ENCODE measurements at places on chromosomes 7 and 10. TPM values are rescaled to one million over a fixed set of nuclear protein-coding genes. Genes with fewer than 3 reads are reported as not detected.

- peaks cover 3% of the 10 kb centered on the region for H3K27me3 ChIP-seq
- peaks cover 3% of the 10 kb centered on the region for H3K4me1 ChIP-seq
- DNase-seq = no peak
- H3K4me3 ChIP-seq = no peak overlapping the region
Observed at GRCh38 chr10:35712486-35712885, 70.4 kb upstream of the FZD8 start.

Gene CYP26A1
- 0.49 TPM for total RNA-seq

- H3K4me3 ChIP-seq = no peak overlapping the region
- no peaks in the 10 kb centered on the region for H3K36me3 ChIP-seq
- H3K4me1 ChIP-seq = peaks cover 16% of the 10 kb centered on the region
- DNase-seq = no peak
- no peaks in the 10 kb centered on the region for H3K27me3 ChIP-seq
Observed at GRCh38 chr10:11015446-11015934, 2.2 kb upstream of the CELF2 start.

DNA sequence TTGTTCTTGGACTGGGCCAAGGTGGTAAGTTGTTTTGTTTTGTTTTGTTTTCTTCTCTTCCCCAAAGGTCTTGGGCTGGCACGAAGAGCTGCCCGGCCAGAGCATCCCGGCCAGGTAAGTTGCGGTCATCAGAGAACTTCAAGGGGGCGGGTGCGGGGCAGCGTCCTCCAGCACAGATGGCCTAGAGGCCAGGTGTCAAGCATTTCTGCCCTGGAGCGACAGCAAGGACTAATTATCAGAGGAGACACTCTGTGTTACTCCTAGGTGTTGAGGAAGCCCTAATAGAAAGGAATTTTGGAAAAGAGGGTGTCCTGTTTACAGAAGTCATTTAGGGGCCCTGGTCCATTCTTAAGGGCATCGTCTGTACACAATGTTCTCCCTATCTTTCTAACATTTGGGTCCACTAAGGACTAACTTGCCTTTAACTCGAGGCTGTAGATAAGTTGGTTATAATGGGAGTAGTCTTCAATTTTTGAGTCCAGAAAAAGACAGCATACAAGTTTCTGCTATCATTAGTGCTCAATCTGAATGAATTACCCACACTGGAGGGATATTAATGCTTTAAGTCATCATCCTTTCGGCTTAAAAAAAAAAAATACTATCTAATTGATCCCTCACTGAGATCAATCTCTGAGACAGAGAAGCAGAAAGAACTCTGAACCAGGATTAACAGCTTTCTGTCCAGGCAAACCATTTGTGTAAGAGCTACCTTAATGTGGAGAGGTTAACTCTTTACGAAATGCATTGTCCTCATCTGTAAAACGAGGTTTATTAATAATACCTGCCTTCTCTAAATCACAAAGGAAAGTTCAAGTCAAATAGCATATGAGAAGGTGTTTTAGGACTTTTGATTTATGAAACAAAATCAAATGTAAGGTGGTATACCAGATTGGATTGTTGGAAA is 1.5 kb downstream of the ITGB8 start:
- H3K4me1 ChIP-seq = peaks cover 20% of the 10 kb centered on the region
- no peaks in the 10 kb centered on the region for H3K36me3 ChIP-seq

DNA sequence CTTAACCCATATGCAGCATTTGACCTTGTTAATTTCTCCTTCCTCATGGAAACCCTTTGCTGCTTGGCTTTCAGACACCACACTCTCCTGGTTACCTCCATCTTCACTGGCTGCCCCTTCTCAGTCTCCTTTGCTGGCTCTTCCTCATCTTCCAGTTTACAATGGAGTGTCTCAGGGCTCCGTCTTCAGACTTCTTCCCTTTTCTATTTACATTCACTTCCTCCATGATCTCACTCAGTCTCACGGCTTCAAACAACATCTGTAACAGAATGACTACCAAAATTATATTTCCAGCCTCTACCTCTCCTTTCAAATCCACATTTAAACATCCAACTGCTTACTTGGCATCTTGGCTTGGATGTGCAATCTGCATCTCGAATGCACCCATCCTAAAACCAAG is 140.4 kb downstream of the DKK1 start:
- DNase-seq = no peak
- no peaks in the 10 kb centered on the region for H3K27me3 ChIP-seq
- H3K27ac ChIP-seq = no peak overlapping the region
- H3K4me1 ChIP-seq = peaks cover 24% of the 10 kb centered on the region

Gene PIP
- total RNA-seq = not detected

Gene STEAP1B
- 4.2 TPM for total RNA-seq

DNA sequence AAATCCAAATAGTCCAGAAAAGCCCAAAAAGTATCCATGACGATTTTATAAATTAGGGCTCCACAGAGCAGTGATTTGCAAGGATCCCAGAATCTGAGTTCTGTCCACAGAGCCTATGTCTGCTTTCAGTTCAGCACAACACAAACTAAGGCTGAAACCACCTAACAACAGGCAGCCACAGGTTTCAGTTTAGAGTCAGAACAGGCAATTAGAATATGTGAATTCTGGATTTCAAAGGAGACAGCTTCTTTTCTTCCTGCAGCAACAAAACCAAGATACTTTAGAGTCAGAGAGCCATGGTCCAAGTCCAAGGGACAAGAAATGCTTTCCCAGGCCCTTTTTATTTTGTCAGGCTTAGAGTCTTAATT is 23.6 kb downstream of the IFIT3 start:
- peaks cover 48% of the 10 kb centered on the region for H3K4me1 ChIP-seq
- no peaks in the 10 kb centered on the region for H3K36me3 ChIP-seq
- H3K4me3 ChIP-seq = peak overlapping the region; percentile 56
- H3K27me3 ChIP-seq = no peaks in the 10 kb centered on the region

Gene ZEB1
- total RNA-seq = 63.3 TPM

Gene WDR37
- total RNA-seq = 12.4 TPM

Gene ACSL5
- total RNA-seq = 0.15 TPM

Gene DGKB
- 0.60 TPM for total RNA-seq

- H3K4me3 ChIP-seq = peak overlapping the region; percentile 85
- no peaks in the 10 kb centered on the region for H3K27me3 ChIP-seq
- H3K36me3 ChIP-seq = no peaks in the 10 kb centered on the region
Observed at GRCh38 chr7:100584683-100585510, 1.0 kb downstream of the LRCH4 start.

GRCh38 chr10:80421707-80422536 is 13.6 kb downstream of the PRXL2A start:
- no peak overlapping the region for H3K27ac ChIP-seq
- DNase-seq = no peak
- H3K27me3 ChIP-seq = no peaks in the 10 kb centered on the region
- H3K36me3 ChIP-seq = peaks cover 25% of the 10 kb centered on the region

DNA sequence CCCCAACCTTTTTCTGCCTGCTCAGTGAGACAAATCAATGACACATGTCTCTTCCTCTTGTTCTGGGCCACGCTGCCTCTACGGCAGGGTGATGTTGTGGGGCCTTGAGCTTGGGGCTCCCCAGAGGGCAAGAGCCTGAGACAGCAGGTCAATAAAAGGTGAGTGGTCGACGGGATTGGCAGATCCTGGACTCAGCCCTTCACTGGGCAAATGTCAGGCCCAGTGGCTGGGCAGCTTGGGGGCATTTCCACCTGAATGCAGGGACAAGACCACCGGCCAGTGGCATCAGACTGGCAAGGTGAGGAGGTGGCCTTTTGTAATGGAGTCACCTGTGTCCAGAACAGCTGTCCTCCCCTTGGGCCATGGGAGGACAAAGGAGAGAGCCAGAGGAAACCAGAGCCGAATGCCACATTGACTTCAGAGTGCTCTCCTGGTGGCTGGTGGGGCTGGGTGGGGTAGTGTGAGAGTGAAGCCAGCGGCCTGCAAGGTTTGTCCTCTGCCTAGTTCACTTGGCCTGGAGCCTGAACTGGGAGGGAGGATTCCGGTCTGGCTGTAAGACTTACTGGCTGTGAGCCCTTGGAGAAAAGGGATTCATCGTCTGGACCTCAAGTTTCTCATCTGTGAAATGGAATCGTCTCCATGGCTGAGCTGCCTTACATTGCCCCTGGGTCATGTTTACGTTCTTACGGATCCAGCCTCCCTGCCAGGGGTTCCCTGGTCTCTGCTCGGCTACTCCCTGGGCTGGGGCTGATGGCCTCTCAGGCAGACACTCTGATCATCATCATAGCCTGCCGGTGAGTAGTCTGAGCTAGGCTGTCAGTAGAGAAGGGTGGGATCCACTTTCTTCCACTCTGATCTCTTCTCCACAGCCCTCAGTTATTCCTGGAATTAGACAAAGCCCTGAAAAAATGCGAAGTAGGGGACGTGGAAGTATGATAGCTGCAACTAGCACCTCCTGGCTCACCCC is 25.4 kb upstream of the CRHR2 start:
- H3K27ac ChIP-seq = peak overlapping the region; percentile 64
- H3K4me3 ChIP-seq = no peak overlapping the region
- H3K36me3 ChIP-seq = no peaks in the 10 kb centered on the region
- H3K27me3 ChIP-seq = peaks cover 30% of the 10 kb centered on the region
